Ovary (tissue), 10 donors: ENCODE measurements at places on chromosomes 13 and 19. TPM values are rescaled to one million over a fixed set of nuclear protein-coding genes. Genes with fewer than 3 reads are reported as not detected.

IGSF23 gene
- not detected for polyA plus RNA-seq

PSG5 gene
- polyA plus RNA-seq: not detected

C1QTNF9B gene
- 0.52 TPM for polyA plus RNA-seq

PTPRS gene
- polyA plus RNA-seq: 37.4 TPM

JSRP1 gene
- polyA plus RNA-seq: 0.31 TPM

FAM216B gene
- polyA plus RNA-seq: 0.01 TPM

TUBA3C gene
- polyA plus RNA-seq: not detected

DIRAS1 gene
- polyA plus RNA-seq: 2.1 TPM

ZNF575 gene
- 1.7 TPM for polyA plus RNA-seq

TMPRSS9 gene
- polyA plus RNA-seq: 0.05 TPM
